ENCODE measurements at places on chromosomes 12 and 14. TPM values are rescaled to one million over a fixed set of nuclear protein-coding genes. Genes with fewer than 3 reads are reported as not detected.

- H3K27me3 ChIP-seq: no peaks in the 10 kb centered on the region
- no peak overlapping the region for H3K27ac ChIP-seq
- H3K4me1 ChIP-seq: peaks cover under 1% of the 10 kb centered on the region
- no peaks in the 10 kb centered on the region for H3K36me3 ChIP-seq
- no peak overlapping the region for H3K4me3 ChIP-seq
- DNase-seq: no peak
Measured at GRCh38 chr12:51004504-51004903, 21.7 kb downstream of the SLC11A2 start.

DNA sequence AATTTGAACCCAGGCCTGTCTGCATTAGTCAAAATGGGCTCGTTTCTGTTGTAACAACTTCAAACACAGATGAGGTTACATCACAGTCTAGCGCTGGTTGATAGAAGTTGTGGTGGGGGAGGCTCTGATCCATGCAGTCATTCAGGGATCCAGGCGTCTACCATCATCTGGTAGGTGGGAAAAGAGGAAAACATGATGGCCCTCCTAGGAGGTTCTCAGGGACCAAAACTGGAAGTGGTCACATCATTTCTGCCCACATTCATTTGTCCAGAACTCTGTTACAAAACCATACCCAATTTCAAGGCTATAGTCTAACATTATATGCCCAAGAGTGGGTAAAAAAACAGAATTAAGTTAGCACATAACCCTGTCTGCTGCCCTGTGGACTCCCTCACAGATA is 135.1 kb downstream of the PHETA1 start:
- H3K27ac ChIP-seq: no peak overlapping the region
- H3K4me1 ChIP-seq: no peaks in the 10 kb centered on the region
- H3K36me3 ChIP-seq: no peaks in the 10 kb centered on the region
- no peak for DNase-seq
- no peak overlapping the region for H3K4me3 ChIP-seq
- no peaks in the 10 kb centered on the region for H3K27me3 ChIP-seq

DNA sequence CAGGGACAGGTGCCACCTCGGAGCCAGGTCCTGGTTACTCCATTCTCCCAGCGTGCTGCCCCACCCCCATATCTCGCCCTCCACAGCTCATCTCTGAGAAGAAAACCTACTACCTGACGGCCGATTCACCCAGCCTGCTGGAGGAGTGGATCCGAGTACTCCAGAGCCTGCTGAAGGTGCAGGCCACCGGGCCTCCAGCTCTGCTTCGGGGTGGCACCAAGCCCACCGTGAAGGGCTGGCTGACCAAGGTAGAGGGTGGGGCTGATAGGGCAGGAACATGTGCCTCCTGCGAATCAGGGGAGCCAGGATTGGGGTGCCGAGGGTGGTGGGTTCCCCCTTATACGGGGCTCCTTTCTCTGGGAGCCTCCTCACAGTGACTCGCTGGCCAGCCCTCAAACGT is 25.9 kb downstream of the PIGH start:
- no peak overlapping the region for H3K27ac ChIP-seq
- no peaks in the 10 kb centered on the region for H3K36me3 ChIP-seq
- no peak overlapping the region for H3K4me3 ChIP-seq
- DNase-seq: no peak
- H3K4me1 ChIP-seq: no peaks in the 10 kb centered on the region
- H3K27me3 ChIP-seq: no peaks in the 10 kb centered on the region

MUCL1 gene
- not detected for total RNA-seq

DNA sequence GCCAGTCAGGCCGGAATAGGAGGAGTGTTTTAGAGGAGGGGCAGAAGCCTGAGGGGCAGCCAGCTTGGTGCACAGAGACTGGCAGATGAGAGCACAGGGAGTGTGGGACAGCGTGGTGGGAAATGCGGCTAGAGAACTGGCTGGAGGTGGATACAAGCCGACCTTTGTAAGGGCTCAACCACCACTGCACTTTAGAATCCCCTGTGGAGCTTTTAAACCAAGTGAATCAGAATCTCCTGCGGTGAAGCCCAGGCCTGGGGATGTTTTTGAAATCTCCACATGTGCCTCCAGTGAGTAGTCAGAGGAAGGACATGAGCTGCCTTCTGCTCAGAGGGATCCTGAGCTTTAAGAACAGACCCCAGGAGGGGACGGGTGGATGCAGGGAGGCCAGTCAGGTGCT is 10.9 kb upstream of the PCED1B start:
- H3K4me1 ChIP-seq: no peaks in the 10 kb centered on the region
- DNase-seq: no peak
- no peak overlapping the region for H3K4me3 ChIP-seq
- H3K27ac ChIP-seq: peak overlapping the region; percentile 46

- H3K27me3 ChIP-seq: no peaks in the 10 kb centered on the region
- no peak overlapping the region for H3K27ac ChIP-seq
- H3K4me1 ChIP-seq: no peaks in the 10 kb centered on the region
Measured at GRCh38 chr12:19453961-19454360, 14.7 kb downstream of the AEBP2 start.

DNA sequence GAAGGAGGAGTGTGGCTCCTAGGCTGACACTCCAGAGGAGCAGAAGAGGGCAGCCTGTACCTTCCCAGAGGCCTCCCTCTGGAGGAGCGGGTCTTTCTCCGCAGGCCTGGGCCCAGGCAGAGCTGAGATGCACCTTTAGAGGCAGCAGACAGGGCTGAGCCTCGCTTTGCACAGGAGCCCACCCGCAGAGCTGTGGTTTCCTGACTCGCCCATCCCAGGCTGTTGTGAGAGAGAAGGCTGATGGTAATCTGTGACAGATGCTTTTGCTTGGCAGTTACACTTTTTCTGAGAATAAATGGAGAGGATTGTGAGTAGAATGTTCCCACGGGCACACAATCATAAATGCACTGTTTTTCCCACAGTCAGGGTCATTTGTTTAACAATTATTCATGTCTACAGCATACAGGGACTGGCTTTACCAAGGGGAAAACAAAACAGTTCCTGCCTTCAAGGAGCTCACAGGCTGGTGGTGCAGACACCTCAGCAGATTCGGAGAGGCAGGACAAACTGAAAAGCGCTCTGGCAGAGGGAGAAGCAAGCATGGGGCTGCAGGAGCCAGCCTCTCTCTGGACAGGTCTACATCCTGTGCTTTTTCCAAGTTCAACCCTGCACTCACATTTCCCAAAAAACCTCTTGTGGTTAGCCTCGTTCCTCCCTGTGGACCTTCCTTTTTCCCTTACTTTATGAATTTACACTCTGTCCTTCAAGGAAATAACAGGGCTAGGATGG is 13.9 kb downstream of the EVL start:
- no peaks in the 10 kb centered on the region for H3K4me1 ChIP-seq
- no peak overlapping the region for H3K4me3 ChIP-seq
- no peak for DNase-seq
- H3K27ac ChIP-seq: no peak overlapping the region

DNA sequence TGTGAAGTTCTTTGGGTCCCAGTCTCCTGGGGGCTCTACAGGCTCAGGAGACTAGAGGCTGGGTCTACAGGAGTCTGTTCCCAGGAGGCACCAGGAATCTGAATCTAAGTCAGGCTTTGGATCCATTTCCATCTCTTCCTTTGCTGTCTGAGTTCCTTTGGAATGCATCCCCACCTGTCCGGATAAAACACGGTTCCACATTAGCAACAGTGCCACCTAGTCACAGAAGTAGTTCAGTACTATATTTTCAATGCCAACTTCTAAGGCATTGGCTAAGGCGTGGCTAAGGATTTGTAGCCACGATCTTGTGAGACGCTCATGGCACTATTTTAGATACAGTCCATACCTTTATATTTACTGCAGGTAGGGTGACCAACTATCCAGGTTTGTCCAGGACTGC is 15.1 kb downstream of the ZC2HC1C start:
- no peak overlapping the region for H3K27ac ChIP-seq
- H3K4me1 ChIP-seq: no peaks in the 10 kb centered on the region
- H3K36me3 ChIP-seq: no peaks in the 10 kb centered on the region
- no peak overlapping the region for H3K4me3 ChIP-seq
- no peak for DNase-seq
- no peaks in the 10 kb centered on the region for H3K27me3 ChIP-seq

DNA sequence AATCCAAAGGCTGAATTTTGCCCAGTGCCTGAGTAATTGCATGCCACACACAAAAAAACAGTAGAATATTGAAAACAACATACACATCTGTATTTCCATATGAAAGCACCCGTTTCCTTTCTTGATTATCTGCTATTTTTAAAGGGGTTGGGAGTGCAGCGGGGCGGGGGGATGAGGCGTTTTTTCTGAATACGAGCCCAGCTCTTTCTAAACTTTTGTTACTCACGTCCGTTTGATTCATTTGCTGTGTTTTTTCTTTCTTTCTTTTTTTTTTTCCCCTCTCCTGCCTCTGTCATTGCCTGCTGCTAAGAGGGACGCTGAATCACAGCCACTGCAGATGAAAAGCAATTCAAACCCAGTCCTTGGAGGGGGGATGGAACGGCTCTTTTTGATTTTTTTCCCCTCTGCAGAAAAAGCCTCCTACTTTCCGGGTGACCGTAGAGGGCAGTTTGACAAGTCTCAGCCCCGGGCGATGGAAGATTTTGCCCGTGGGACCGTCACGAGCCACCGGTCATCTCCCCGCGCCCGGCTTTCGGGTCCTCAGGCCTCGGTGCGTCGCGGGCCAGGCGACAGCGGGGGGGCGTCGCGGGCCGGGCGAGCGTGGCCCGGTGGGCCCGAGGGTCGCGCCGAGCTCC is 572 bp upstream of the RASSF8 start:
- no peaks in the 10 kb centered on the region for H3K36me3 ChIP-seq
- no peaks in the 10 kb centered on the region for H3K4me1 ChIP-seq
- H3K27me3 ChIP-seq: no peaks in the 10 kb centered on the region
- H3K4me3 ChIP-seq: peak overlapping the region; percentile 54

AMN gene
- 2.9 TPM for total RNA-seq

DIO3 gene
- 5.0 TPM for total RNA-seq

DNA sequence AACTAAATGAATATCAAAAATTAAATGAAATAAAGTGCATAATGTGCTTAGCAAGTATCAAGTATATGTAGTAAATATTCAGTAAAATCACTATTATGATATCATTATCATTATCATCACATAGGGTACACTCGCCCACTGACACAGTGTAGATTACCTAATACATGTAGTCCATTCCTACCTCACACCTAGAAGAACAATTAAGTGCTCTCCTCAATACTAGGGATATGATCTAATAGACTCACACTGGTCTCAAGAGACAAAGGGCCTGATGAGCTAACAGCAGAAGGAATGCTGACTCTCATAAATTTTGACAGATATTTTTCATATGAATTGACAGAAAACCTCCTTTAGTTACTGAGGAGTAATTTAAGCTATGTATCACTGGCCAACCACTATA is 29.1 kb downstream of the FSCB start:
- H3K36me3 ChIP-seq: no peaks in the 10 kb centered on the region
- no peak overlapping the region for H3K27ac ChIP-seq
- no peak overlapping the region for H3K4me3 ChIP-seq
- H3K4me1 ChIP-seq: no peaks in the 10 kb centered on the region
- no peak for DNase-seq

GRCh38 chr12:46179693-46180452 is 89.0 kb downstream of the SLC38A1 start:
- no peak overlapping the region for H3K4me3 ChIP-seq
- H3K4me1 ChIP-seq: no peaks in the 10 kb centered on the region
- no peak for DNase-seq
- H3K36me3 ChIP-seq: no peaks in the 10 kb centered on the region

- H3K27me3 ChIP-seq: no peaks in the 10 kb centered on the region
- H3K36me3 ChIP-seq: no peaks in the 10 kb centered on the region
- DNase-seq: no peak
- no peaks in the 10 kb centered on the region for H3K4me1 ChIP-seq
Measured at GRCh38 chr14:100559455-100559854, 27.8 kb downstream of the BEGAIN start.

DNA sequence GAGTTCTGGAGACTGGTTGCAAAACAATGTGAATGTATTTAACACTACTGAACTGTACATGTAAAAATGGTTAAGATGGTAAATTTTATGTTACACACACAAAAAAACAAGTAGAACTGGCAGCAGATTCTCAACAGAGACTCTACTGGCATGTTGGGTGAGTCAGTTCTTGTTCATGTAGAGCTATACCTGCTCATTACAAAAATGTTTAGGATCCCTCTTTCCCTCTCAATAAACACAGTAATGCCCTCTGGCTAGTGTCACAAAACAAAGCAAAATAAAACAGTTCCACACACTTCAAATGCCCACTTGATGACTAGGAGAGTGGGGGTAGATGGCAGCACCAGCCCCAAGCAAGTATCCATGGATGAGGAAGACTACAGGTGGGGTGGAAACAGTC is 13.7 kb upstream of the ZNF740 start:
- H3K36me3 ChIP-seq: no peaks in the 10 kb centered on the region
- H3K27me3 ChIP-seq: no peaks in the 10 kb centered on the region
- DNase-seq: no peak
- H3K4me1 ChIP-seq: no peaks in the 10 kb centered on the region

ANO6 gene
- 68.8 TPM for total RNA-seq

DNA sequence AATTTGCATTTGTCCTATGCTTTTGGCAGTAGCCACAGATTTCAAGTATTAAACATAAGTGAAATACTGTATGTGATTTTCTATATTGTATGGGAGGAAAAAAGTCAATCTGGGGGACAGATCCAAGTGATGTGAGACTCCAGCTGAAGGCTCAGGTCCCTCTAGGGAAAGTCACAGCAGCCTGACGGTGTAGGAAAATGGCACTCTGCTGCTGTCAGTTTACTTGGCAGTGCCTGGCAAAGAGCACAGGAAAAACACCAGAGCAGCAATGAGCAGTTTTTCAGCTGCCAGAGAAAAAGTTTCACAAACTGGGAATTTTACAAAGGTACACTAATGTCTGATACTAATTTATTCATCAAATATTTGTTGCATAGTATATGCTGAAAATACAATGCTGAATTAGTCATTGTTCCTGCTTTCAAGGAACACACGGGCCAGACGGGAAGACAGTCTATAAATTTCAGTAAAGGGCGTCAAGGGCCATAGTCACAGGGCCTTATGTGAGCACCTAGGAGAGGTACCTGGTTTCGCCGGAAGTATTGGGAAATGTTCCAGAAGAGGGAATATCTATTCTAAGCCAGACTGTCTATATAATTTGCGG is 66.2 kb upstream of the SLC38A2 start:
- H3K36me3 ChIP-seq: no peaks in the 10 kb centered on the region
- no peak for DNase-seq
- no peak overlapping the region for H3K4me3 ChIP-seq

RND1 gene
- total RNA-seq: 22.1 TPM

B4GALNT1 gene
- total RNA-seq: 3.8 TPM

MYF5 gene
- not detected for total RNA-seq

- H3K4me3 ChIP-seq: no peak overlapping the region
- no peaks in the 10 kb centered on the region for H3K27me3 ChIP-seq
- no peak for DNase-seq
- no peak overlapping the region for H3K27ac ChIP-seq
- H3K4me1 ChIP-seq: no peaks in the 10 kb centered on the region
- no peaks in the 10 kb centered on the region for H3K36me3 ChIP-seq
Measured at GRCh38 chr12:124024776-124025175, 51.8 kb downstream of the ZNF664 start.

DNA sequence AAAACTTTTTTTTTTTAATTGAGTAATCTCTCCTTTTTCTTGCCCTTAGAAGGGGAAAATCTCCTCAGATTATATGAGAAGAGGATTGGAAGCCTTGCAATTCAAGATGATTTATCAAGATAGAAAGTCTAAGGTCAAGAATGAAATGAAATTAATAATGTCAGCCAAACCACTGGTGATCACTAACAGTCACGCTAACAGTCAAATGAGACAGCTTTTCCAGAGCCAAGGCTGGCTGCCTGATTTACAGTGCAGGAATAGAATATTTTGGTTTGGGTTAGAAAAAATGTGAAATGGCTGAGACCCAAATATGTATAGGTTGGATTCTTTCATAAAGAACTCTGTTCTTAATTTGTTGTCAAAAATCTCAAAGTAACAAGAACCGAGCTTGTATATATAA is 204.3 kb downstream of the PPM1H start:
- no peak for DNase-seq
- H3K36me3 ChIP-seq: no peaks in the 10 kb centered on the region
- H3K27me3 ChIP-seq: no peaks in the 10 kb centered on the region
- no peaks in the 10 kb centered on the region for H3K4me1 ChIP-seq
- no peak overlapping the region for H3K4me3 ChIP-seq

THTPA gene
- total RNA-seq: 16.8 TPM
